ENCODE measurements at places on chromosomes 11 and 22.

GRCh38 chr11:130652671-130653335, 204.4 kb downstream of the ADAMTS15 start:
- DNase-seq: peak; percentile 21

DNA sequence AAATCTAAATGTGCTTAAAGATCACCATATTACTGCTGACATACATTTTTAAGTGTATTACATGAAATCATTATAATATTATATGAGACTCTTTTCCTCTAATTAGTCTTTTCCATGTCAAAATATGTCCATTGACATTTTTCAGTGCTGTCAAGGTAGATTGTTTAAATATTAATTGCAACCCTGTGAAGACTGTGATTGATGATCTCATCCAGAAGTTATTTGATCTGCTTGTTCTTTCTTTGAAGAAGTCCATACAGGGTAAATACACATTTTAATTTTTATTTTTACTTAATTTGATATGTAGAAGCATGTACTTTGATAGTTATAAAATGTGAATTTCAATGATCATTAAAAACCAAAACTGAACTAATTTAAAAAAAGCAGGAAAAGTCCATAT, 38.4 kb downstream of the DYNC2H1 start:
- no peak for DNase-seq

DNA sequence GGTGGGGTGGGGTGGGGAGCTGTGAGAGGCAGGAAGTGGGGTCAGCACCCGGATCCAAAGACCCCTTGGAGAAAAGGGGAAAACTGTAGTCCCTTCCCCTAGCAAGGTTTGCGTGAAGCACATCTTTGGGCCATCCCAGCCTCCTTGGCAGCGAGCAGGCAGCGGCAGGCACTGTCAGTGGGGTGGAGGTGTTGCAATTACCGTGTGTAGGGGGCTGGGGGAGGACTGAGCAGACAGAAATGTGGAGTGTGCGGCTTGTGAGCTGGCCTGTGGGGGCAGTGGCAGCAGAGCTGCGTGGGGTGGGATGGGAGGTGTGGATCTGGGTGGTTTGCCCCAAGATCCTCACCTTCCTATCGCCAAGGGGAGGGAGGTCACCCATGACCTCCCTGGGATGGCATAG, 16.4 kb downstream of the DAGLA start:
- no peak for DNase-seq

GRCh38 chr11:133988686-133989410, 32.1 kb upstream of the IGSF9B start:
- DNase-seq: no peak

GRCh38 chr11:48055292-48056132, 75.2 kb downstream of the PTPRJ start:
- no peak for DNase-seq

GRCh38 chr11:126059238-126059781, 3.4 kb downstream of the CDON start:
- no peak for DNase-seq

DNA sequence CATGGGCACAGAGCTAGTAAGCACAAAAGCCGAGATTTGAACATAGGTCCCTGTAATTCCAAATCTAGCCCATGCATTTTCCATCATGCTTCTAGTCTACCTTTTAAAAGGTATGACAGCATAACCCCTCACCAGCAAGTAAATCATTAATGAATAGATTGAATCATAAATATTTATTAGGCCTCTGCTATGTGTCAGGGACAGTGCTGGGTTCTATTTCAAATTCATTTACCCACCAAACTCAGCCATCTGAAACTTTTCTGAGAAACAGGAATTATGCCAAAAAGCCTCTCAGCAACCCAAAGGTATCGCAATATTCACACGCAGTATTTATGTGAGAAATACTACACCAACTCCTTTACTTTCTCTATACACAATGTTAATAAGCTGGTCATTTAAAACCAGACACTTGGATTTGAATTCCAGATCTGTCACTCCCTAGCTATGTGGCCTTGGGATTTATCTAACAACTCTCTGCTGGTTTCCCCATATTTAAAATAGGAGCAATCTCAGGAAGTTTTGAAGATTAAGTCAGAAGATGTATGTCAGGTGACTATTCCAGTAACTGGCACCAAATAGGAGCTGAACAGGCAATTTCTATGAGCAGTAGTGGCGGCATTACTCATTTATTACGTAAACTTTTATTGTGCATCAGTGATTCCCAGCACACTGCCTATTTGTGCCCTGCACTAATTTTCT, 191.4 kb downstream of the TENM4 start:
- DNase-seq: no peak

DNA sequence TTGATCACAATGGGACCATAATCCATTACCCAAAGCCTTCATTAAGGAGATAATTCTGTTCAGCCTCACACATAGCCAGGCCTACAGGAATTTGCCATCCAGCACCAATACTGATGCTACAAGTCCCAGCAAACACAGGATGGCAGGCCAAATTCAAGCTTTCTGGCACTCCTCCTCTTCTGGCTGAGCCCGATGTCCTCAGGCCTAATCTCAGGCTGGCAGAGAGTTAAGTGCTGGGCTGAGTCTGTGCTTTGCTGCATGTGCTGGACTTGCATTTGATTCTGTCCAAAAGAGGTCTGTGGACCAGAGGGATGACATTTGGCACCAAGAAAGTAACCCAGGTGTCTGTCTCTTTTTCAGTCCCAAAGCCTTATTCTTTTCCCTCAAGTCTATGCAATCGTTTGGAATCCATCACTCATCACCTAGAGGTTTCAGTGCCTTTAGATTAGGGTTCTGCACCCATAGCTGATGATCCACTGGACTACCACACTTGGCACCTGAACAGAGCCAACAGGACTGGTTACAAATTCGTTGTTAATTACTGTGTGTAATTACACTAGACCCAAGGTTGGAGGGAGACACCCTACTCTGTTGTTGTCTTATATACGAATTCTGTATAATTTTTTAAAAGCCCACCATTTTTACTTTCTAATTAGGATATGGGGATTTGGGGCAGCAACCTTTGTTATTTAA, 19.4 kb upstream of the LIN7C start:
- DNase-seq: no peak

DNA sequence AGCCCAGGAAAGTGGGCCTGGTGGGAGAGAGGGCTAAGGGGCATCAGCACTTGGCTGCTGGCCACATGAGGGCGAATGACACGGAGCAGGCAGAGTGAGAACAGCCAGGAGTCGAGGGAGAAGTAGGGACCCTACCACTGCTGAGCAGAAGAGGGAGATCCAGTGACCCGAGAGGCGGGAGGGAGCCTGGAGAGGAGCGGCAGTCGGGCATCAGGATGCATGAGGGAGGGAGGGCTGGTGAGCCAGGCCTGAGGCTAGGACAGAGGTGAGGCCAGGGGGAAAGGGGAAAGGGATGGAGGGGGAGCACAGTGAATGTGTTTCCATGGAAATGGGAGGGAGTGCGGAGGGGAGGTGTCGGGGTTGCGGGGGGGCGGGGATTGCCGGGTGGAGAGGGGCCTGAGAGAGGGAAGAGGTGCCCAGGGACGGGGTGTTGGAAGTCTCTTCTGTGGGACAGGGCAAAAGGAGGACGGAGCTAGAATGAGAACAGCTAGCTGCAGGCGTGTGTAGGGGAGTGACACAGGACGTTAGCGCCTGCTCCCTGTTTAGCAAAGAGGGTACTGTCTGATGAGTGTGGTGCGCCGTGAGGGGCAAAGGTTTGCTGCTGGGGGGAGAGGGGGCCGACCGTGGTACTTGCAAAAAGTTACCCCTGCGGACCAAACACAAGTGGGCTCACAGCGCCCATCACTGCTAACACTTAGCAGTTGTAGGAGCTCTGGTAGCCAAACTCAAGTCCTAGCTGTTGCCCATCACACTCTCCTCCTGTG, 37.1 kb upstream of the WNT11 start:
- DNase-seq: no peak

- DNase-seq: no peak
Observed at GRCh38 chr11:94883878-94884277, 89.5 kb downstream of the CWC15 start.

DNA sequence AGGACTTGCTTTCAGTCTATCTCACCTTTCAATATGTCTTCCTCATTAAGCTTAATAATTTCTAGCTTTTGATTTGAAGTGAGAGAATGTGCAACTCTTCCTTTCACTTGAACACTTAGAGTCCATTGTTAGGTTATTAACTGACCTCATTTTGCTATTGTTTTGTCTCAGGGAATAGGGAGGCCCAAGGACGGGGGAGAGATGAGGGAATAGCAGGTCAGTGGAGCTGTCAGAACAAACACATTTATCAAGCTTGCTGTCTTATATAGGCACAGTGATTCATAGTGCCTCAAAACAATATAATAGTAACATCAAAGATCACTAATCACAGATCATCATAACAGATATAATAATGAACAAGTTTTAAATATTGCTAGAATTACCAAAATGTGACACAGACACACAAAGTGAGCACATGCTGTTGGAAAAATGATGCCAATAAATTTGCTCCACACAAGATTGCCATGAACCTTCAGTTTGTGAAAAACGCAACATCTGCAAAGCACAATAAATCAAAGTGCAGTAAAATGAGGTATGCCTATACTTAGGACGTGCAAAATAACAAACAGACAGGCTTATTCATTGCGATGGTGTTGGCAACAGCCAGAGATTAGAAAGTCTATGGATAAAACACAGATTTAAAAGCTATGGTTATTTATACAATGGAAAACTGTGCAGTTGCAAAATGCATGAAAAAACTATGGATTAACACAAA, 106.3 kb upstream of the TEAD1 start:
- no peak for DNase-seq

- no peak for DNase-seq
Observed at GRCh38 chr22:45896153-45896951, 80.6 kb downstream of the WNT7B start.

GRCh38 chr11:11584530-11584810, 37.3 kb downstream of the GALNT18 start:
- DNase-seq: no peak

DNA sequence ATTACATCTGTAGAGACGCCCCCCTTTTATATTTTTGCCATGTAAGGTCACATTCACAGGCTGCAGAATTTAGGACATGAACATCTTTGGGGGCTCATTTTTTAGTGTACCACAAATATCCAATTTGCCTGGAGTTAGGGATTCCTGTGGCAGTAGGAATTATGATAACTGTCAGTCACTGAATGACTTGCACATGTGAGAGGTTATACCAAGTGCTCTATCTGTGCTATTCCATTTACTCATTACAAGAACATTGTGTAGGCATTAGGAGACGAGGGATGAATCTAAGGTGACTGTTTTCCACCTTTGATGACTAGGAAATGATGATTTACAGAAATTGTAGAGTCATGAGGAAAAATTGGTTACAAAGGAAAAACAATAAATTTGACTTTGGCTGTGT, 79.3 kb downstream of the LIF start:
- DNase-seq: no peak

GRCh38 chr11:120197977-120198376, 12.9 kb upstream of the OAF start:
- DNase-seq: no peak

- DNase-seq: no peak
Observed at GRCh38 chr11:121221496-121222200, 70.9 kb upstream of the SC5D start.

GRCh38 chr11:71183878-71184277, 68.5 kb downstream of the SHANK2 start:
- DNase-seq: no peak

GRCh38 chr22:50730941-50731661, 6.9 kb upstream of the ACR start:
- no peak for DNase-seq

GRCh38 chr11:73310661-73311393, 2.8 kb downstream of the ARHGEF17 start:
- no peak for DNase-seq

DNA sequence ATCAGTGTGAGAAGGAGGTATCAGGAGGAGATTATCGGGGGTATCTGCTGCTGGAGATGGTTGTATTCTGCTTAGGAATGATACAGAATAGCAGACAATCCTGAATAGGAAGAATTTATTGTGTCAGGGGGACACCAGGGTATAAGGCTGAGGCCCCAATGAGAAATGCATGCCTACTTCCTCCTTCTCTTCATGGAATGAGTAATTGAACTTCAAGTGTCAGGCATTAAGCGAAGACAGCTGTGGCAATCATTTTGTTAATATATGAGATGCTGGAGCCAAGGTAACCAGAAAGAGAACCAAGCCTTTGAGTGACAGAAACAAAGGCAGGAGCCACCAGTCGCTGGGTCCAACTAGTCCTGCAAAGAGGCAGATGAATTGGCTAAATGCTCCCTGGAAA, 49.1 kb downstream of the KIRREL3 start:
- no peak for DNase-seq

DNA sequence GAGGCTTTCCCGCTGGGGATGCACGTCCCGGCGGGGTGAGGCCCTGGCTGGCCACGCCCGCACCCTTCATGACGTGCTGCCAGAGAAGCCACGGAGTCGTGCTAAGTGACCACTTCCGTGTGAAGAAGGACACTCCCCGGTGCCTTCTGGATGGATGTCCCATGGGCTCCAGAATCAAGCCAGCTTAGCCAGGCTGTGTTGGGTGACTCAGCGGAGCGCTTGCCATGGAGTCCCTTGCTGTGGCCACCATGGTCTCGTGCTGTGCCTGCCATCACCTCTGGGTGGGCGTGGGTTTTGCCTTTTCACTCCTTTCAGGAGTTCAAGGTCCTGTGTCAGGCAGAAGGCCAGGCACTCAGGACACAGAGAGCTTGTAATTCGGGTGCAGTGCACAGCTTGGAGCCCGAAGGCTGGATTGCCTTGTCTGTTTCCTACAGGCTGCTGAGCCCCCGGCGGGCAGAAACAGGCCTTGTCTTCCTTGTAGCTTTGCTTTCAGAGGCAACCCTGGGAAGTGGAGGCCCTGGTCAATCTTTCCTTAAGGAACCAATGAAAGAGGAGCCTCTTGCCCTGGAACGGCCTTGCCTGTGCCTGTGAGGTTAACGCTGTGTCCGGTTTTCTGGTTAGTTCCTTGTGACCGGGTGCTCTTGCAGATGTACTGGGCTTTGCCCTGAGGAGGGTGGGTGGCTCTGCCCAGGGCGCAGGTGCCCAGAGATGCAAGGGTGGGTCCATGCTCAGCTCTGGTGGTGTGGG, 268.6 kb downstream of the TBC1D22A start:
- DNase-seq: no peak

GRCh38 chr22:33921525-33922348, 1.5 kb upstream of the LARGE1 start:
- peak; percentile 73 for DNase-seq

Measured in NAMALWA (cell line).